Thoracic aorta (tissue), 2 donors: ENCODE measurements at places on chromosomes 4 and X. TPM values are rescaled to one million over a fixed set of nuclear protein-coding genes. Genes with fewer than 3 reads are reported as not detected.

DNA sequence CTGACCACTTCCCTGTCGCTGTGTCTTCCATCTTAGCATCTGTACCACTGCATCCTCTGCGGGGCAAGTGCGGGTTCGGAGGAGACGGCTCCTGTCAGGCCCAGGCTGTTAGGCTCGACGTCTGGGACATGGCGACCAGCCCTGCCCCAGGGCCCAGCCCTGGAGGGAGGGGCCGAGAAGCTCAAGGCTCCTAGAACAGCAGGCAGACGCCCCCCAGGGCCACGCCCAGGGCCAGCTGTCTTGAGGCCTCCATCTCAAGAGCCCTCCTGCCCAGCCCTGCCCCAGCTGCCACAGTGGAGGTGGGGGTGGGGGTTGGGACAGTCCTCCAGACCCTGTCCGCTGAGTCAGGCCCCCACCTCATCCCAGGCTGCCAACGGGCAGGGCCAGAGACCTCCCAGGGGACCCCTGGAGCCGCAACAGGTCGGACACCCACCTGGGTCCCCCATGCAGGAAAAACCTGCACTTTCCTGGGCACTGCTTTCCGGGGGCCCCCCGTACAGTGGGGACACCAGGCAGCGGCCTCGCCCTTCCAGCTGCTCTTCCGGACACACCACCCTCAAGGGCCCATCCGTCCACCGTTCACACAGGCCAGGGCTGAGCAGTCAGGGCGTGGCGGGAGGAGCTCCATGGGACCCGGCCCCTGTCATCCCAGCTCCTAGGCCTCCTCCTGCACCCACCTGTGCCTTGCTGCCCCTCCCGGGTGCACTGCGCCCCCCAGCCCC lies 83.1 kb downstream of the FAM53A start:
- no peak for DNase-seq

The DIPK2B gene
- total RNA-seq: 14.0 TPM

The CSAG3 gene
- not detected for total RNA-seq

The CORIN gene
- 1.9 TPM for total RNA-seq

GRCh38 chr4:125951261-125951887 lies 636.6 kb downstream of the FAT4 start:
- no peak for DNase-seq

DNA sequence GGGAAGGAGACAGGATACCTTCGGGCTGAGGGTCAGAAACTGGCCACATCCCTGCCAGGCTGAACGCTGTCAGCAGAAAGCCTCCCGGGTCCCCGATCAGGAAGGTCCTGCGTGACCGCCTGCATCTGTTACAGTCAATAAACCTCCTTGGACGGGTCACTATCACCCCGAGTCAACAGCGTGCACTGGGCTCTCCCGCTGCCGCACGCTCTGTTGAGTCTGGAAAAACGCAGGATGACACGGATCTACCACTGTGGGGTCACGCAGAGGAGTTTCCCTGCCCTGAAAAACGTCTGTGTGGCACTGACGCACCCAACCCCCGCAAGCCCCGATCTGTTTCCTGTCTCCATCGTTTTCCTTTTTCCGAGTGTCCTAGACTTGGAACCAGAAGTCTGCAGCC lies 12.1 kb downstream of the PPP2R3B start:
- no peak for DNase-seq

DNA sequence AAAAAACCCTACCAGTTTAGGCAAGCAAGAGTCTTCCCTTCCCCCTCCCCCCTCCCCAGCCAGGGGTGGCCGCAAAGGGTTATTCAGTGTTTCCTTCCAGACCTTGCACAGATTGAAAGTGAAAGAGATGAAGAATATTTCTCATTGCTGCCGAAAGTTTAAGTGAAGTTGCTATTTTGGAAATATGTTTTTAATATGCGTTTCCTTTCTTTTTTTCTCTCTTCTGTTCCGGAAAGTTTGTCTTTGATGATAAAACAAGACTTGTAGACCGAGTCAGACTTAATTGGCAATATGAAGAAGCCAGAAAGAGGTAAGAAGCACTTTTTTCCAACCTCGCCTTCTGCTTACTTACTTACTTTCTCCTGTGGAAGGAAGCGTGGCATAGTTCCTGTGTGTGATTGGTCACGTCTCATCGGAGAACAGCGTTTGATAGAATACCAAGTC lies 58.5 kb upstream of the CLCN4 start:
- no peak for DNase-seq

DNA sequence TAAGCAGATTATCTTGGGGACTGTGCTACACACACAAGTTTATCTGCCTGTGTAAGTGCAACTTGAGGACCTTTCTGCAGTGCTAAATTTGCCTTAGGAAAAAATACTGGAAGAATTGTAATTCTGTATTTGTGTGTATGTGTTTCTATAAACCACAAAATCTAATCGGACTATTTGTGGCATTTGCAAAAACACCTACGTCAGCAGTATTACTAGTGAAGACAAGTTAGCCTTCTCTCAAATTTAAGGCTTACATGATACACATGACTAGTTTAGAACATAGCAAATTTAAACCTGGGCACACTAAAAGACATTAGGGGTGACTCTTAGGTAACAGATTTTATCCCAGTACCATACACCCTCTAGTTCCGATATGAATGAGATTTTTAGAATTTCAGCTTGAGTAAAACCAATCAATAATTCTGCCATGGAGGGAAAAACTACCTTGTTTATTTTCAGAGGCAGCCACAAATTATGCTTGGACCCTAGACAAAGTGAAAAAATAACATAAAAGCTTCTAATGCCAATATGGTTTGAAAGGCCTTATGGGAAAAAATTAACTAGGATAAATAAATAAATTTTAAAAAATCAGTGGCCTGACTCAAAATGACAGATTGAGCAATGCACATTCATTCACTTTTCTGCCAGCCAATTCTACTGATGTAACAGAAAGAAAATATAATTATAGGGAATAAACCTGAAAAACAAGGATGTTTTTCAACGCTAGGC lies 176.4 kb downstream of the SNCA start:
- DNase-seq: no peak

The POLN gene
- 3.2 TPM for total RNA-seq

GRCh38 chrX:124954402-124954801 lies 365.3 kb upstream of the TEX13C start:
- no peak for DNase-seq
